ENCODE measurements at places on chromosomes 6 and 20.

GRCh38 chr6:161744211-161745067 is 470.6 kb upstream of the AGPAT4 start:
- no peak for DNase-seq

DNA sequence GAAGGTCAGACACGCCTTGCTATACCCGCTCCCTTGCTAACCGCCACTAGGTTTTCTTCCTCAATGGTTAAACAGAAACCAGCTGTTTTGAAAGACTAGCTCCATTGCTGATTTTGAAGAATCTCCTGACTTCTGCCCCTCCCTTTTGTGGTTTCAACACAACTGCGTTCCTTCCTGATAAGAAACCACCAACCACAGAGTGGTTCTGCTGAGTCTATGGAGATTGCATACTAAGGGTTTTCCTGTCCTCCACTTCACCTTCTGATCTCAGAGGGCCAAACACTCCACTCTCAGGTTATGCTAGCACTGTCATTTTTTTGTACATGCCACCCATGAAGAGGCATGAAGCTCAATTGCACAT is 207.9 kb downstream of the MYLK4 start:
- no peak for DNase-seq

- peak; percentile 37 for DNase-seq
Observed at GRCh38 chr6:108107102-108107501, 32.6 kb upstream of the OSTM1 start.

DNA sequence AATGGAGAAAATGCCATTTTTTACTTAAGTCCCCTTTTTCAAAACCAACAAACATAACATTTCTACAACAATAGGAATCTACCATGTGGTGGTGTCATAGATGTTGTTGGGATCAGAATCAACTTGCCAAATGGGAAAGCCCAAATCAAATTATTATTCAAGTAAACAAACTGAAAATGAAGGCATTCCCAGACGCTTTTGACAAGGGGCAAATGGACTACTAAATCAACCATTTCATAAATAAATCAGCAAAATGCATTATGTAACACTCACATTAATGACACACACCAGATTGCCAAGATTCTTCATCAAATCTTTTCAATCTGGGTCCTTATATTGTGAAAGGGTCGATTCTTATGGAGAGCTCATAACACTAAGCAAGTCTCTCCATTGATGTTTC is 375.6 kb downstream of the KIF16B start:
- no peak for DNase-seq

DNA sequence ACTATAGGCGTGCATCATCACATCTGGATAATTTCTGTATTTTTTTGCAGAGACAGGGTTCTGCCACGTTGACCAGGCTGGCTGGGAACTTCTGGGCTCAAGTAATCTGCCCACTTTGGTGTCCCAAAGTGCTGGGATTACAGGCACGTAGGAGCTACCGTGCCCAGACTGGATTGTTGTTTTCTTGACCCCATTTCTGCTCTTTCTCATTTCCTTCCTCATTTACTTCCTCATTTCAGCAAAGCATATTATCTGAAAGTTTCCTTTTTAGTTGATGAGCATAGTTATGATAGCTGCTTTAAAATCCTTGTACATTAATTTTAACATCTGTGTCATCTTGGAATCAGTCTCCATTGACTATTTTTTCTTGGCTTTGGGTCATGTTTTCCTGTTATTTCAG is 301.0 kb upstream of the RUNX2 start:
- no peak for DNase-seq

GRCh38 chr20:46798430-46798829 is 89.0 kb downstream of the SLC2A10 start:
- no peak for DNase-seq

- no peak for DNase-seq
Observed at GRCh38 chr6:28719275-28719940, 193.7 kb downstream of the GPX5 start.

- DNase-seq = no peak
Observed at GRCh38 chr6:7431313-7431673, 41.7 kb downstream of the RIOK1 start.

- DNase-seq = no peak
Observed at GRCh38 chr6:37906121-37906520, 86.6 kb downstream of the ZFAND3 start.

DNA sequence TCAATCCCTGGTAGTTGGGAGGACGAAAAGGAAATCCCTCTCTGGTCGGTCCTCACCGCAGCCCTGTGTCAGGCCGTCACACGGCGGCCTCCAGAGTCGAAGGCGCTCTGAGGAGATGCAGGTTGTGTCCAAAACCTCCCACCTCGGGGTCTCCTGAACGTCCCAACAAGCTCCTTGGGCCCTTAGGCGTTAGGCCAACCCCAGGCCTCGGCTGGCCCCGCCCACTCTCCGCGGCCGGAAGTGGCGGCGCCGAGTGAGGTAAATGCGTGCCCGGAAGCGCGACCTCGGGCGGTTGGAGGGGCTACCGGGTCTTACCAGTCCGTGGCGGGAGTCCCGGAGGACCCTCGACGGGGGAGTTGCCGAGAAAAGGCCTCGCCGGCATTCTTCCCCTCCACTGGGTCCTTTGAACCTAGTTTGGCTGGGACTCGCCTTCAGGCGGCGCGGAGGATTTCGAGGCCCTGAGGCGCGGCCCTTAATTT is at the start of gene TDRD6:
Gene TDRD6 (plus strand): TSS at position 267 of the 479 bp plus-strand sequence. CDS start 244 bp downstream, outside the sequence.
- no peak for DNase-seq

GRCh38 chr20:5535125-5535756 is 215.0 kb upstream of the SHLD1 start:
- DNase-seq = no peak

- no peak for DNase-seq
Observed at GRCh38 chr20:56579301-56579710, 46.3 kb downstream of the FAM209B start.

DNA sequence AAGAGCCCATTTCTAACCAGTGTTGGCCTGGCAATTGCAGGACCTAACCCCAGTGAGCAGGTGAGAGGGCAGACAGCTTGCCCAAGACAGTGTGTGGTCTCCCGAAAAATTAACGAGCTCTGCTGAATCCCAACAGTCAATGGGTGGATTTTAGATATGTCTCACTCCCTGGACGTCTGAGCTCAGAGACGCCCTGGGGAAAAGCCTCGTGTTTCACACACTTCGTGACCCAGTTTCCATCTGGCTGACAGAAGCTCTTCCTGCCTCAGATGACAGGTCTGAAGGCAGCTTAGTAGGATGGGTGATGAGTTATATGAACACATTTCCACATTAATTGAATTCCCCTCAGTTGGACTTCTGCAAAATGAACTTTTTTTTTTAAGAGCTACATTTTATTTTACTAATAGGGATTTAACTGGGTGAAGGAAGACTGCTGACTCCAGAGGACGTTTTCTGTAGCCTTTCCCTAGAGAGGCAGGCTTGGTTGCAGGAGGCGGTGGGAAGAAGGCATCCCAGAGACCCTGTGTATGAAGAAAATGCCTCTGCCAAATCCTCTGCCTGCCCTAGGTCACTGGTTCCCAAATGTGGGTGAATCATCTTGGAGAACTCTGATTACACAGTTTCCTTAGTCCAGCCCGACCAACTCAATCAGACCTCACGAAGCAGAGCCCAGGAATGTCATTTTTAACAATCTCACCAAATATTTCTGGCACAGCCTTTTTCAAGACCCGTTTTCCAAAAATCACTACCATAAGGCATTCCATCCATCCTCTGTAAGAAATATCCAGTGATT is 71.7 kb upstream of the LY86 start:
- no peak for DNase-seq

GRCh38 chr6:121032268-121033006 is 301.8 kb downstream of the TBC1D32 start:
- no peak for DNase-seq

All from foreskin melanocyte (primary cell).